ENCODE measurements at places on chromosomes 11 and 22. TPM values are rescaled to one million over a fixed set of nuclear protein-coding genes. Genes with fewer than 3 reads are reported as not detected.

- DNase-seq, result no peak
Observed at GRCh38 chr22:31732089-31732829, 17.7 kb downstream of the PRR14L start.

DNA sequence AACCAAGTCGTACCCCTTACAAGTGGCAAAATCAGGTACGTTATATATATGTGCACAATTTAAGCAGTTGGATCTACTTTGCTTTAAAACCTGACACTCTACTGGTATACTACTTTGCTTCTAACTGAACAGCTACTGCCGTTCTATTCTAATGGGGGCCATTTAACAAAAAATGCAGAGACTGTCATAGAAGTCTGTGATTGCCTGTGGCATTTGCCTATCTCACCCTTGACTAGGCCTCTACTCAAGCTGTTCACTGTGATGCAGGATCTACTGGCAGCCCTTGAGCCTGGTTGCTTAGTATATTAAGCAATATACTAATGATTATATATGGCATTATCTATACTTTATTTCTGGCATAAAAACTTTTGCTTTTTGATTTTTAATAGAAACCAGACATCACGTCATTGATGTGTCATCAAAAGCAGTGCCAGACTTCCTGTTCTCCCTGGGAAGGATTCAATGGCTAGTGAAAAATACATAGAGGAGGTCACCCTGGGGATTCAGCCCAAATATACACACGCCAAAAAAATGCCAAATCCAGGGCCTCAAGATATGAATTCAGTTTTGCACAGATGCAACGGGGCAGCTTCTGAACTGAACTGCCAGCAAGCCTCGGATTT lies 40.0 kb upstream of the FIBIN start:
- no peak for DNase-seq

DNA sequence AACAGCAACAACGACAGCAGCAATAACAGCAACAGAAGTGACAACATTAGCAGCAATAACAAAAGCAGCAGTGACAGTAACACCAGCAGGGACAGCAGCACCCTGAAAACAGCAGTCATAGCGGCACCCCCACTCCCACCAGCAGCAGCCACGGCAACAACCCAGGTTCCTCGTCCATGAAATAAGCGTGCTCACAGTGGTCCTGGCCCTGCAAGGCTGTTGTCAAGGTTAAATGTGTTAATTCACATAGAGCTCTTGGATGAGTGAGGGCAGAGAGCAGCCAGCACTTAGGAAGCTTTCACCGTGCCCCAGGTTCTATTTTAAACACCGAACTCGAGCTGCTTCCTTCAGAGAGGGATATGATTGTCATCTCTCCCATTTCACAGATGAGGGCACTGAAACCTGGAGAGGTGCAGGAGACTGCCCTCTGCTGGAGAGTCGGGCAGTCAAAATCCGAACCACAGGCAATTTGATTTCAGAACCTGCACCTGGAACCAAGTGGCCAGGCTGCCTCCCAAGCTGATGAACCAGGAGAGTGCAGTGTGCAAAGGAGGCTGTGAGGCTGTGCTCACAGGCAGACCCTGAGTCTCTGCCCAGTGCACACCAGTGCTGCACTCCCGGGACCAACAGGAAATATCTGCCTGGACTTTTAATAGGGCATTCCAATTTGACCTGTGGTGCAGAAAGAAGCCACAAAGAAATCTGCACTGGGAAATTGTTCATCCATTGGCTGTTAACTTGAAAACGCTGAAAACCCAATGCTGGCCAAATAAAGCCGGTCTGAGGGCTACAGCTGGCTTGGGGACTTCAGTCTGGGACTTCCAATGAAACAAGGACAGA lies 22.9 kb upstream of the FGF3 start:
- DNase-seq, result peak; percentile 30

GRCh38 chr11:113613619-113614018 lies 92.5 kb downstream of the TMPRSS5 start:
- DNase-seq, result no peak

DNA sequence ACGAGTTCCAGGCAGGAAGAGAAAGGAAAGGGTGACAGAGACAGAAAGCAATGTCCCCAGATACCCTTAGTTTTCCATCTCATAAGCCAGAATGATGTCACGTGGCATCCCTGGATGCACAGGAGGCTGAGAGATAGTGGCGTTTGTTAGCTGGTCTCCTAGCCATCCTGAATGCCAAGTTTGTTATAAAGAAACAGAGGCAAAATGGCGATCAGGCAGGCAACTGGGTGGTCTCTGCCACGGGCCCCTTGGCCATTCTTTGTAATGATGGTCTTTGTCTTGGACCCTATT lies 5.3 kb downstream of the SMIM38 start:
- DNase-seq, result no peak

DNA sequence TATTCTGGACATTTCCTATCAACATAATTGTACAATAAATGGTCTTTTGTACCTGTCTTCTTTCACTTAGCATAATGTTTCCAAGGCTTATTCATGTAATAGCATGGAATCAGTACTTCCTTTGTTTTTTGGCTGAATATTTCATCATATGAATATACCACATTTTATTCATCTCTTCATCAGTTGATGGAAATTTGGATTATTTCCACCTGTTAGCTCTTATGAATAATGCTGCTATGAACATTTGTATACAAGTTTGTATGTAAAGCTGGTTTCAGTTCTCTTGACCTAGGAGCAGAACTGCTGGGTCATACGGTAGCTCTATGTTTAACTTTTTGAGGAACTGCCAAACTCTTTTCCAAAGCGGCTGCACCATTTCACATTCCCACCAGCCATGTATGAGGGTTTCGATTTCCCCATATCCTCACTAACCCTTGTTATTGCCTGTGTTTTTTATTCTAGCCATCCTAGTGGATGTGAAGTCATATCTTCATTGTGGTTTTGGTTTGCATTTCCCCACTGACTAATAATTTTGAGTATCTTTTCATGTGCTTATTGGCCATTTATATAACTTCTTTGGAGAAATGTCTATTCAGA lies 20.9 kb downstream of the EXT2 start:
- no peak for DNase-seq

DNA sequence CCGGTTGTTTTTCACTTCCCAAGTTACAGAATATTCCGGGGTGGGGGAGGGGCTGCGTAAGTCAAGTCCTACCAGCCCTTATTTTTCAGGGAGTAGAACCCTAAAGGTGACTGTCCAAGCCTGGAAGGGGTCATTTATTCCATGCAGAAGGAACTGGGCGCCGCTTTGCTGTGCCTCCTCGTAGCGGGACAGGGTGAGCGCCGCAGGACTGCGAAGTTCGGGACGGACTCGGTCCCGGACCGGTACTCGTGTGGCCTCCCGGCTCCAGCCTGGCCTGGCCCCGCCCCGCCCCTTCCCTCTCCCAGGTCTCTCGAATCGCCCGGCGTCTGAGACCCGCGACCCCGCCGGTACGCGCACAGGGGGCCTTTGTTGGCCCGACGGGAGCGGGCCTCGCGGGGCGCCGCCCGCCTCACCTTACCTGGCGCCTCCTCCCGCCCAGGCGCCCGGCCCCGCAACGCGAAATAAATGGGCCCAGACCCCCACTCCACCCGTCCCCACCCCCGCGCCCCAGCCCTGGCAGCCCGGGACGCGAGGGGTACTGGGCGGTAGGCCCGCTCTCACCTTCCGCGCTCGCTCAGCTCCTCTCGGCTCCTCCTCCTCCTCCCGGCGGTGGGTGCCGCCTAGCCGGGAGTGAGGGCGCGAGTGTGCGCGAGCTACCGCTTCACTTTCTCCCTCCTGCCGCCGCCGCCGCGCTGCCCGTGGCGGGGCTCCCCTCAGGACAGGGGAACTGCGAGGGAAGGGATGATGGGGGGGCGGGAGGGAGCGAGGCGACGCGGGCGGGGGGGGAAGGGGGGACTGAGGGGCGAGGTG lies 698 bp downstream of the PAK1 start:
- DNase-seq, result peak; percentile 64

- peak; percentile 86 for DNase-seq
Observed at GRCh38 chr11:6251120-6251733, 8.4 kb upstream of the CCKBR start.

DNA sequence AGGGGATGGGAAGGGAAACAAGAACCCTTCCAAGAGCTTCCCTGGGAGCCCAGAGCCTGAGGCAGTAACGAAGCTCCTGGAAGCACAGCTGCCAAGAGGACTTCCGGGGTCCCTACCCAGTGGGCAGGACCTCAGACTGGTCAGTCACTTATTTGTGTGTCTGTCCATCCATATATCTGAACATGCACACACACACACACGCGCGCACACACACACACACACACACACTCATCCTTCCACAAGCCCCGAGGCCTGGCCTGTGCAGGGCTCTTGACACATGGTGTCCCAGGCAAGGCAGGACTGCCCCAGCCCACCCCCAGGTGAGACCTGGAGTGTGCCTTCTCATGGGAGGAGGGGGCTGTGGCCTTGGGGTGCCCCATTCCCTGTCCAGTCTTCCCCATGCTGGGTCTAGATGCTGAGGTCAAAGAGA lies 44.9 kb downstream of the IGLL5 start:
- DNase-seq, result no peak

GRCh38 chr11:33723238-33723881 lies 12.9 kb downstream of the CD59 start:
- no peak for DNase-seq

- no peak for DNase-seq
Observed at GRCh38 chr22:31124811-31125465, 2.2 kb downstream of the INPP5J start.

DNA sequence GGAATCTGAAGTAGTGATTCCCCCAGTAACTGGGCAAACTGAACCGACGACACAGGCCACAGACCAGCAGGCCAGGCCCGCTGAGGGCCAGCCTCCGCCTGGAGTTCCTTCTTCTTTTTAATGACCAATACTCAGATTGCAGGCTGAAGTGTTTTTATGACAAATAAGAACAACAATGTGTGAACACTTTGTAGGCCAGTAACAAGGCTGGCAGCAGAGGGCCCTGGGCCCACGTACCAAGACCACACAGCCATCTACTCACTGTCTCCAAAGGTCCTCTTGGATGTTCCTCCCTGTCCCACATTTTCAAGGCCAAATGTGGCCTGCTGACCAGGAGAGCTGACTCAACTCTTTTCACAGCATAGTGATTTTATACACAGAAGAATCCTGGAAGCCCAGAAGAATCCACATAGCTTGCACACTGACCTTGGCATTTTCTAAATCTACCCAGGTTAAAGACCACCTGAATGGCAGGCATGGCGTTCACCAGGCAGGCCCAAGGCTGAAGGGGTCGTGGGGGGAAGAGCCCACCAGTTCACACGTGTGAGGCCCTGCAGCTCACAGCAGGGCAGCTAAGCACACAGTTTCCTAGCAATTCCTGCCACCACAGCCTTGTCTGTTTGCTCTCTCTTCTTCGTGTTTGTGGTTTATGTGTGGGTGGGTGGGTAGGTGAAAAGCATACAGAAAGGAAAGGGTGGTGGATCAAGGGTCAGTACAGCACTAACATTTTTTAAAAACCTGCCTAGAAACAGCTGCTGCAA lies 13.3 kb downstream of the SMCO4 start:
- DNase-seq, result no peak

DNA sequence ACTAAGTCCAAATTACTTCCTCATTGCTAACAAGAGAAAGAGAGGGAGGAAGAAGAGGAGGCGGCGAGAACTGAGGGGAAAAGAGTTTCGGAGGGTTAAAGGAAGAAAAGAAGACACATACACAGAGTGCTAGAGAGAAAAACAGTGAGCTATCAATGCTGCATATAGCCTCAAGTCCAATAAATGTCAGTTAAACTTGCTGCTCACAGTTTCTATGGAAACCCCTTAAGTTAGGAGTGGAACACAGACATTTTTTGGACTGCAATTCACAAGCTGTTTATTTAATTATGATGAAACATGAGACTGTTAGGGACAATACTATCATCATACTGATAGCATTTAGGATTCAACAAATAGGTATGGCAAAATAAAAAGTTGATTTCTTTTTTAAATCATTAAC lies 1320.4 kb downstream of the LRRC4C start:
- no peak for DNase-seq

GRCh38 chr11:34126959-34127848 lies 21.8 kb downstream of the NAT10 start:
- no peak for DNase-seq

- peak; percentile 47 for DNase-seq
Observed at GRCh38 chr22:23531966-23532705, 48.0 kb downstream of the IGLL1 start.

DNA sequence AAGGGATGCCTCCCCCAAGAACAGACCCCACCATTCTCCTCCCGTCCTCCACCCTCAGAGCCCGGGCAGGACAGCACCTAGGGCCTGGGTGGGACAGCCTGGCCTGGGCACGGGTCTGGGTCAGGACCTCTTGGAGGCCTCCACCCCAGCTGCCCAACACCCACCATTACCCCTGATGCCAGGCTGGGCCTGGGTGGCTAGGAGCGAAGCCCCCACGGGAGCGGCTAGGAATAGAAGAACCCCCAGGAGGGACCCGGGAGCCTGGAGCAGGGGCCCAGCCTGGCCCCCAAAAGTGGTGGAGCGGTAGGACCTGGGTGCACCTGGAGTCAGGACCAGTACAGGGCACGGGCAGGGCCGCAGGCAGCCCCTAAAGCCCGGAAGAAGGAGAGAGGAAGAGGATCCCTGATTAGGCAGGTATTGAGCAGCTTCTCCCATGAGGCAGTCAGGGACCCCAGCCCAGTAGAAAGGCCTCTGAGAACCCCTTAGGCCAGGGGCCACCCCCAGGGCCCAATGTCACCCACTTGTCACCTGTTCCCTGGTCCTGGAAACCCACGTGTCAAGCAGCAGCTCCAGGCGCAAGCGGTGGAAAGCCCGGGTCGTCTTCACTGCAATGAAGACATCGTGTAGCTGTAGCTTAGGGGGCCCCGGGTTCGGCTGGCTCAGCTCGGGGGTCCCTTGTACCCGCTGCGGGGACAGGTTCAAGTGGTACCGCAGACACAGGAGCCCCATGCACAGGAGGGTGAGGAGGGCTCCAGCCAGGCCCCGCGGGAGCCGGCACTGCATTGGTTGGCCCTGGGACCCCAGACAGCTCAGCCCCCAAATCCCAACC lies 575 bp downstream of the MFNG start:
- no peak for DNase-seq

- no peak for DNase-seq
Observed at GRCh38 chr22:27699383-27700019, 102.1 kb downstream of the MN1 start.

DNA sequence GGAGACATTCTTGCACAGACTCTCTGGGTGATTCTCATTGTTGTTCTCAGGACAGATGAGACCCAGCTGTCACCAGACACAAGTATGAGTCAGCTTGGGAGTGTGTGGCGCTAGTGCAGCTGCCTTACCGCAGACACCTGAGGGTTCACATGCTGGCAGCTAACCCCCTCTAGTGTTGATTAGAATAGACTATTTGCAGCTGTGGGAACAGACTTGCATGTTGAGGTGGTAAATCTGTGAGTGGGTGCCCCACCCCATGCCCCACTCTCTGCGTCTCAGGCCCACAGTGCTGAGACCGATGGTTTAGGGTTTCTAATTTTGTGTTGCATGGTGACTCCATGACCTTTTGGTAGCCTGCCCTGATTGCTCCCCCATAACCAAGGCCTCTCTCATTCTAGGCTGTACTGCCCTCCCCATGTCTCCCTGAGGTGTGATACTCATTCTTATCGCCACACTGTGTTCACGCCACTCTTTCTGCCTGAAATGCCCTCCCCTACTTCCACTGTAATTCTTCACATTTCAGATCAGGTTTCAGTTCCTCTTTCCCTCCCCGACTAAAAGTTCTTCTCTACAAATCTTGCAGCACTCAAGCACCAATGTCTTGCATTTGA lies 73.7 kb upstream of the KIRREL3 start:
- DNase-seq, result no peak

KLHL35 gene
- total RNA-seq, result 3.6 TPM

ZBTB16 gene
- 22.7 TPM for total RNA-seq

SMTNL1 gene
- total RNA-seq, result not detected

PRODH gene
- total RNA-seq, result 23.5 TPM

TPBGL gene
- 0.31 TPM for total RNA-seq

MS4A6E gene
- total RNA-seq, result 0.53 TPM

SEPTIN3 gene
- total RNA-seq, result 35.5 TPM

ENTHD1 gene
- 4.9 TPM for total RNA-seq
